Right lung (tissue), 10 donors: ENCODE measurements at places on chromosomes 3 and 15. TPM values are rescaled to one million over a fixed set of nuclear protein-coding genes. Genes with fewer than 3 reads are reported as not detected.

GRCh38 chr15:50244959-50245624 lies 20.4 kb downstream of the HDC start:
- no peak for DNase-seq

DNA sequence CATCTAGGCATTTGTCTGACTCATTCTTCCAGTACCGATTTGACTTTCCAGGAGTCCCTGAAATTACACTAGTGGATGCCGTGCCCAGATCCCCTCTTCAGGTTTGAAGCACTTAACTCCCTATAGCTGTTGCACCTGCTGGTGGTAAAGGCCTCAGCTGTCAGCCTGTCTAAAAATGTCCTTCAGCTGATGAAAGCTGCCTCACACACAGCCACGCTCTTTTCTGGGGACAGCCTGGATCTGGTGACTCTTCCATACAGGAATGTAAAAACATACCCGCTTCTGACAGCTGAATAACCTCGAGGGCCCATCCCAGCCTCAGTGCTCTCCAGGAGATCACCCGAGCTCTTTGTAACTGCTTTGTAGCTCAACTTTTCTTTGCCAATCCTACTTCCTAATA lies 534.1 kb upstream of the GRM7 start:
- no peak for DNase-seq

GRCh38 chr15:23415321-23415865 lies 31.6 kb downstream of the GOLGA6L2 start:
- DNase-seq = no peak

GRCh38 chr3:184308744-184309143 lies 5.7 kb upstream of the EIF4G1 start:
- no peak for DNase-seq

GRCh38 chr15:39618063-39618823 lies 37.4 kb downstream of the THBS1 start:
- no peak for DNase-seq

GRCh38 chr3:155647206-155647605 lies 97.7 kb downstream of the PLCH1 start:
- DNase-seq = no peak

- DNase-seq = no peak
Observed at GRCh38 chr3:154101250-154101649, 19.9 kb upstream of the ARHGEF26 start.

DNA sequence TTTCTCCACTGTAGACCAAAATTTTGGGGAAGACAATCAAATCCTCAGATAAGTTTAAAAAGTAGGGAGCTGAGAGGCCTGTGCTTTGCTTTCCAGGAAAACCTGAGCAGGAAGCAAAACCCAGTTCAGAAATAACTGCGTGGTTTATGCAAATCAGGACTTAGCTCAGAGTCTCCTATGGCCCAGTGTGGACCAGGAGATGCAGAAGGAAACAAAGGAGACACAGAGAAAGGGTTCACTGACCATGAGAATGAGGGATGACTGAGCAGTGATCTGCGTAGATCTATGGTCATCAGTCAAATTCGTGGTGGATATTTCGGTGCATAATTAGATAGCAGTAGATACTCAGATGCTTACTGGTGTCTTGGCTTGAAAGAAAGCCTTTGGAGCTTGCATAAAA lies 196.6 kb downstream of the TPRG1 start:
- DNase-seq = no peak

DNA sequence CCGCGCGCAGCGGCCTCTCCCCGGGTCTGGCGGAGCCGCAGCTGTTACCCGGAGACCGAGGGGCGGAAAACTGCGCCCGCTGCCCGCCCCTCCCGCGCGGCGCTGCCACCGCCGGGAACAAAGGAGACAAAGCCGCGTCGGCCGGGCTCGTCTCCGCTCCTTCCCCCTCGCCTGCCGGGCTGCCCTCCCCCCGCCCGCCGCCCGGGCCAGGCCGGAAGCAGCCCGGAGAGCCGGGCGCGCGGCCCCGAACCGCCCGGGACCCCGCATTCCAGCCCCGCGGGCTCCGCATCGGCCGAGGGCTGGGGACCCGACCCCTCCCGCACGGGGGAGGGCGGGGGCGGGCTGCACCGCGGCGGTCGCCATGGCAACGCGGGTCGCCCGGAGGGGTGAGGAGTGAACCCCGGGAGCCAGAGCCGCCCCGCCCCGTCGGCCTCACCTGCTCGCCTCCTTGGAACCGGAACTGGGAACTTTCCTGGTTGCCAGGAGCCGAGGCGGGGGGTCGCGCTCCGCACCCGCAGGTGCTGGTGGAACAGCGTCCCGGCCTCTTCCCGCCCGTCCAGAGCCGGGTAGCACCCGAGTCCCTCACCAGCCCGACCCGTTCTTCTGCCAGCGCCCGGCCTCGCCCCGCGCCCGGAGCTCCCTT lies 448 bp downstream of the PLXNB1 start:
- peak; percentile 45 for DNase-seq

DNA sequence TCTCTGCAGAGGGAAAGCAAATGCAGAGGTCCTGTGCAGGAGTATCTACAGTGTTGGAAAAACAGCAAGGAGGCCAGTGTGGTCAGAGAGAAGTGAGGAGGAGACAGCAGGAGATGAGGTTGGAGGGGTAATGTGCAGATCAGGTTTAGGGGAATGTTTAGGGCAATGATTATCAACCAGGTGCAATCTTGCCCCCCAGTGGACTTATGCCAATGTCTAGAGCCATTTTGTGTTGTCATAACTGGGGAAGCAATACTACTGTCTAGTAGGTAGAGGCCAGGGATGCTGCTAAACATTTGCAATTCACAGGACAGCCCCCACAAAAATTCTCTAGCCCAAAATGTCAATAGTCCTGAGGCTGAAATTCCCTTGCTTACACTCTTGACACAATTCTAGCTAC lies 13.1 kb downstream of the CCDC191 start:
- DNase-seq = no peak

DNA sequence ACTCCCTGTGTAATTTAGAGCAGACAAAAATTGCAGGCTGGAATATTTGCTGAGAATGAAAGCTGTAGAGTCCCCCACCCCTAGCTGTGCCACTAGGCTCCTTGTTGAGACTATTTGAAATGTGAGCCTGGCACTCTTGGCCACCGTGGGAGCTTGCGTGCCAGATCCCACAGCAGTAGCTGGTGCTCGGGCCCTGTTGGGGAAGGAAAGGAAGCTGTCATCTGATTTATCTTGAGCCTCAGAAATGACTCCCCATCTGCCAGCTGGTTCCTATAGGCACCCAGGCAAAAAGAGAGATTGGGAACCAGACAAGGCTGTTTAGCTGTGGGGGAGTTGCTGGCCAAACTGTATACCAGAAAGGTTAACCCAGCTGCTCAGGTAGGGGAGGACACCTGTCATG lies 23.4 kb upstream of the CLEC3B start:
- DNase-seq = no peak

- DNase-seq = no peak
Observed at GRCh38 chr3:33829720-33830119, 31.3 kb downstream of the PDCD6IP start.

DNA sequence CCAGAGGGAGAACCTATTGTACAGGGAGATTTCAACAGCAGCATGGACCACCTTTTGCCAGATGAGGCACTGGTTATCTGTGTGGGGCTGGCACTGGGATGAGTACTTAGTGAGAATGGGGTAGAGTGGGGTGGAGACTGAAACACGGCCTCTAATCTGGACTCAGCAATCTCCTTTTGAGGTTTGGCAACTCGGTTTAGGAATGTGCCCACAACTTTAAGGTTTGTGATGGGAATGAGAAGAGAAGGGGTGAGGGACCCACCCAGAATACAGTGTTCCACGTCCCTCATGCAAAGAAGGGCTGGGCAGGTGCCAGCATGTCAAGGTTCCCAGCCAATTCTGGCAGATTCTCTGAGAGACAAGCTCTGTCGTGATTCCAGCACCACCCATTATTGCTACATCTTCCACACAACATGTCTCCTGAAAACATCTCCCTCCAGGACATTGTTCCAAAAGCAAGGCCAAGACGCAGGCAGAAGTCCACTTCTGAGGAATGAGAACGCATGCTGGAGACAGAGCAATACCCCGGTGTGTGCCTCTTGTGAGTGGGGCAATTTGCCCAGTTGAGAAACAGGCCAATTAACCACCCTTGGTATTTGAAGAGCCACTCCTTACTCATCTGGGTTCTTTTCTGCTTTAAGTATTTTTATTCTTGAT lies 37.5 kb upstream of the CCR4 start:
- no peak for DNase-seq

DNA sequence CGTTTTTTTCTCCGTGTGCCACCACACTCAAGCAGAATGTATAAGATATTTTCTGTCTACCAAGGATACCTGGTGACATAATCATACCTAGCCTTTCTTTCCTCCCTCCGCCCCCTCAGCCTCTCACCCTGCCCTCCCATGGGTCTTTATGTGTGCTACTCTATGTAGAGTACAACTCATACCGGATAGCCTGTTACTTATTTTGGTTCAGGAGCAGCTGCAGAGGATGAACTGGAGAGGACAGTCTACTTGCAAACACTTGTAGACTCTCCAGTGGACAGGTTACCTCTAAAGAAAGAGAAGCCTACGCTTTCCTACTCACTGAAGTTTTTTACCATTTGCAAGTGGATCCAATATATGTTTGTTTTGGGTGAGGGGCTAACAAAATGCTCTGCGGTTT lies 345.9 kb upstream of the TPRG1 start:
- no peak for DNase-seq

DNA sequence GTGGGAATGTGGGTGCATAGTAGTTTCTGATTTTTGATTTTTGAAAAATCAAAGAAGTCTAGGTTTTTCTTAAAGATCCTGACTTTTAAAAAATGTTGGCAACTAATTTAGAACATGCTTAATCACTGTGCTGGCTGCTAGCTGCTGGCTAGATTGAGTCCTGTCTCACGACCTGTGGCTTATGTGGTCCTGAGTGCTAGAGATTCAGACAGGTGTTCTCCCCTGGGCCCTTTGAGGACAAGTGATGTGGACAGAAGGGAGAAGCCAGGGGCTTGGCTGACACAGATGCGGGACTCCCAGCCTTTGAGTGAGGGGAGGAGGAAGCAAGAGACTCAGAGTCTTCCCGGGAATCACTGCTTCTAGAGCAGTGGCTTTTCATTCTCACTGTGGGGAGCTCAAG lies 47.5 kb downstream of the CORO2B start:
- DNase-seq = no peak

- DNase-seq = no peak
Observed at GRCh38 chr3:37028329-37028728, 35.0 kb downstream of the MLH1 start.

- DNase-seq = no peak
Observed at GRCh38 chr3:82509106-82509842, 747.8 kb upstream of the GBE1 start.

- DNase-seq = no peak
Observed at GRCh38 chr3:16286751-16287543, 21.9 kb downstream of the OXNAD1 start.

DNA sequence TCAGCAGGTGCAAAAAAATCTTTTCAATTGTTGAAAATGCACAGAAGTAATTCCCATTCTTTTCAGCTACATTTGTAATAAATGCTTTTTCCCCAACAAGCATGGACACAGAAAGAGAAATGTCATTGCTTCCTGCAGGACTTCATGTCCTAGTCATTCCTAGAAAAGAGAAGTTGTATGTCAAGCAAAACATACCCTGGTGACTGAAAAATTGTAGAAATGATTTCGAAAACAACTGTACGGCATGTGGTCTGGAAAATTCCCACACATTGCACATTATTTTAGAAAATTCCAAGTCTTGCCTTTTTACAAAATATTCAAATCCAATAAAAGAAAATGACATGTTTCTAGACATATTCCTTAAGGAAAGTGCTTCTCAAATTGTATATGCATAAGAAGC lies 50.4 kb upstream of the ALCAM start:
- no peak for DNase-seq

- no peak for DNase-seq
Observed at GRCh38 chr3:194023501-194024280, 112.3 kb upstream of the HES1 start.

GRCh38 chr3:23810343-23811184 lies 4.8 kb downstream of the UBE2E1 start:
- no peak for DNase-seq

- no peak for DNase-seq
Observed at GRCh38 chr15:69834761-69835160, 263.0 kb downstream of the TLE3 start.

- DNase-seq = no peak
Observed at GRCh38 chr3:11727207-11727606, 83.5 kb upstream of the VGLL4 start.

DNA sequence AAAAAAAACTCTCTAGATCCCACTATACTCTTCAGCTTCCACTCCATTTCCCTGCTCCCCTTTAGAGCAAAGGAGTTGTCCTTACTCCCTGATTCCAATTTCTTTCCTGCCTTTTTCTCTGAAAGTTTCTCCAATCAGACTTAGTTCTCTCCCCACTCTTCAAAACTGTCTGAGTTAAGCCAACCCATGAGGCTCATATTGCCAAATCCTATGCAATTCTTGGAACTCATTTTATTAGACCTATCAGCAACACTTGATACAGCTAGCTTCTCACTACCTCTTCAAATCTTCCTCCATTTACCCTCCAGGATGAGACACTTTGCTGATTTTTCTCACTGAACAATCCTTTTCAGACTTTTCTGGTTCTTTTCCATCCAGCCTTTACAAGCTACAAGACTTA lies 233.1 kb downstream of the THRB start:
- no peak for DNase-seq

GRCh38 chr3:100928638-100929428 lies 64.4 kb downstream of the ABI3BP start:
- no peak for DNase-seq

GRCh38 chr3:71063773-71064290 lies 519.7 kb downstream of the FOXP1 start:
- no peak for DNase-seq

DNA sequence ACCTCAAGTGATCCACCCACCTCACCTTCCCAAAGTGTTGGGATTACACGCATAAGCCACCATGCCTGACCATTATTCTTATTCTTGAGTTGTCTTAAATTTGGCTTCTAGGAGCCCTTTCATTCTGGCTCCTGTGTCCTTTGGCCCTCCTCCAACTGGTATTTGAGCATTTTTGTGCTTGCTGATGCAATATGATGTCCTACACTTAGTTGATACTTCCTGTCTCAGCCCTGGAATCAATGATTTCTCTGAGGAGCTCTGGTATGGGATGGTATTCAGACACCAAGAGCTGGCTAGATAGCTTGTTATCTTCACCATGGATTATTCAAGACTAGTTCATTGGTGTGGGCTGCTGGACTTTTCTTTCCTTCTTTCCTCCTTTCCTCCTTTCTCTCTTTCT lies 25.4 kb downstream of the ZNF621 start:
- DNase-seq = no peak

GRCh38 chr3:31010491-31010890 lies 116.0 kb upstream of the GADL1 start:
- DNase-seq = no peak

GRCh38 chr3:70816346-70816745 lies 503.9 kb upstream of the MDFIC2 start:
- no peak for DNase-seq

SRPRB gene
- 40.1 TPM for polyA plus RNA-seq

GRIP2 gene
- polyA plus RNA-seq = 0.91 TPM

FES gene
- 31.2 TPM for polyA plus RNA-seq

PRICKLE2 gene
- 42.9 TPM for polyA plus RNA-seq

GOLGA6B gene
- polyA plus RNA-seq = not detected

ZBTB38 gene
- 83.7 TPM for polyA plus RNA-seq

CNTN3 gene
- polyA plus RNA-seq = 42.1 TPM
